ENCODE measurements at places on chromosomes 2 and 18.

DNA sequence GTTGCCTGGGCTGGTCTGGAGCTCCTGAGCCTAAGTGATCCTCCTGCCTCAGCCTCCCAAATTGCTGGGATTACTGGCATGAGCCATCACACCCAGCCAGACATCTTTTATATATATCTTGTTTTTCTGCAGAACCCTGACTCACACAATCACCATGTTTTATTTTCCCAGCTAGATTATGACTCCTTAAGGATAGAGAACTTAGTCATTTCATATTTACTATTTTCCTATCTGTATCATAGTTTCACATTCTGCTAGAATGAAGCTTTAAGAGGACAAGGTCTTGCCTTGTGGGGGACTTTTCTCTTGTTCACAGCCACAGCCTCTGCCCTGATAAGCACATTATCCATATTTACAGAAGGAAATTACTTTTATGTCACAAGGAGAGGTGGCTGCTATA lies 73.9 kb downstream of the LBH start:
- DNase-seq: peak; percentile 72

DNA sequence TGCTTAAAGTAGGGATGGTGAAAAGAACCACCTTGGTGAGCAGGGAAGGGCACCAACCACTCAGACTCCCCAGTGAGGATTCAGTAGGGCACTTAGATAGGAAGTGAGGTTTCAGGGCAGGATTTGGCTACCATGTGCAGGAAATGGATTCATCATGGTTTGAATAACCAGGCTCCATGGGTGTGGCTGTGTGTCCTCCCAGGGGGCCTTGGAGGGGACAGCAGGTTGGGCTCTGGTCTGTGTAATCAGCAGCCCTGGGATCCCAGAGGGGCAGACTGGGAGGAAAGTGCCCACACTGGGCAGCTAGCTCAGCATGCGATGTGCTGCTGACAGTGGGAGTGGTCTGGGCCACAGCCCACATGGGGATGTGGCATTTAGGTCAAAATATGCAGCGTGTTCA lies 224.6 kb downstream of the CELF4 start:
- no peak for DNase-seq

DNA sequence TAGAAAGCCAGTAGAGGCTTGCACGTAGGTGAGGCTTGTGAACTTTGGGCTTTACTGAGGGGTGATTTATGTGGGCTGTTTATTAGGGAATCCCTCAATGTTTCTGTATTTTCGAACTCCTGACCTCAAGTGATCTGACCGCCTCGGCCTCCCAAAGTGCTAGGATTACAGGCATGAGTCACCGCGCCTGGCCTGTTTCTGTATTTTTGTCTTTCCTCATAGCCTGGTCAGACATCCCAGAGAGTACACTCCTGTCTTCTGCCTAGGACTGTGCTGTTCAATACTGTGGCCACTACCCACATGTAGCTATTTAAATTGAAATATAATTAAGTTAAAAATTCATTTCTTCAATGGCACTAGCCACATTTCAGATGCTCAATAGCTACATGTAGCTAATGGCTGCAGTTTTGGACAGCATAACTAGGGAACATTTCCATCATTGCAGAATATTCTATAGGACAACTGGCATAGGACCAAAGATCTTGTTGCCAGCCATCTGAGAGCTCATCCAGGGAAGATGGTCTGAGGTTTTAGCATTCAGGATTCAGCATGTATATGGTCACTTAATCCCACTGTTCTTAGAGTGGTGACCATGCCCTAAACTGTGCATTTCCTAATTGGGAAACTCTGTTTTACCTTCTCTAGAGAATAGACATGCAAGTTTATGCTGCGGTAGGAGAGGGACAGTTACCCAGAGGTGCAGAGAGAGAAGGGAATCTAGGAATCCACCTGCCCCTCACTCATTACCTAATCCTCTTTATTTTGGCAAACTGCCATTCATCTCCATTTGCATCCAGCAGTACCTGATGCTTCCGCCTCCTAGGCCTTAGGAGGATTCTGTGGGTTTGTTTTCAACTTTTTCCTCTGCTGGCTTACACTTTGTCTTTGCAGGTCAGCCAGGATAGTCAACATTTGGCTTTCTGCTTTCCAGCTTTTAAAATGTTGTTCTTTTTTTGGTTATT lies 64.4 kb downstream of the LCLAT1 start:
- DNase-seq: peak; percentile 41

- DNase-seq: peak; percentile 2
Observed at GRCh38 chr2:139177041-139177440, 396.9 kb upstream of the NXPH2 start.

DNA sequence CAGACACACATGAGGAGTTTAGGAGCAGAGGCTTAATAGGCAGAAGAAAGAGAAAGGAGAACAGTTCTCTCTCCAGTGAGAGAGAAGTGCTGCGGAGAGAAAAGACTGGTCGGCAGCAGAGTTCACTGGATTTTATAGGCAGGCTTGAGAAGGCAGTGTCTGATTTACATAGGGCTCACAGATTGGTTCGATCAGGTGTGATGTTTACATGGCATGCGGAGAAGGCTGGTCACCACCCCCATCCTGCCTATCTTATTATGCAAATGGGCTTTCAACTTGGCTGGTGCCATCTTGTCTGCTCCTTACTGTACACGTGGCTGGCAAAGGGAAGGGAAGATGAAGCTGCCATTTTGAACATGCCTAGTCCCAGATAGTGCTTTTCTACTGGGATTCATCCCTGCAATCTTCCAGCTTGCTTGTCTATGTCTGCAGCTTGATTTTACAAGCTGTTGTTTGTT lies 113.4 kb downstream of the AP1S3 start:
- no peak for DNase-seq

DNA sequence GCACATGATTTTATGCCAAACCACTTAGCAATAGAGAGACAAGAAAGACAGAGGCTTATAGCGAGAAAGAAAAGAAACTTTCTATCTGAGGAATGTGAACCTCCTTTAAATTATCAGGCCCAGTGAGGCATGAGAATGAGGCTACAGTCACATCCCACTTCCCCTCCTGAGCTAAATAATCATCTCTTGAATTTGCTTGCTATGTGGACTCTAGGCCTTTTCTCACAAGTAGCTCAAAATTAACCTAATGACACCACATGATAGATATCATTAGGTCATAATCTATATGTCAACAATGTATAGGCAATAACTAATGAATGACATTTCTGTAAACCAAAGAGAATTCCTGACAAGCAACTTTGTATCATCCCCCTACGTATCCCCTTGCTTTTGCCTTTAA lies 301.5 kb upstream of the MGAT5 start:
- no peak for DNase-seq
